ENCODE measurements at places on chromosomes 13 and 19. TPM values are rescaled to one million over a fixed set of nuclear protein-coding genes. Genes with fewer than 3 reads are reported as not detected.

GRCh38 chr19:6707658-6708018 lies 12.8 kb downstream of the C3 start:
- DNase-seq, result no peak

- DNase-seq, result no peak
Observed at GRCh38 chr19:51251468-51251820, 564 bp downstream of the SIGLECL1 start.

DNA sequence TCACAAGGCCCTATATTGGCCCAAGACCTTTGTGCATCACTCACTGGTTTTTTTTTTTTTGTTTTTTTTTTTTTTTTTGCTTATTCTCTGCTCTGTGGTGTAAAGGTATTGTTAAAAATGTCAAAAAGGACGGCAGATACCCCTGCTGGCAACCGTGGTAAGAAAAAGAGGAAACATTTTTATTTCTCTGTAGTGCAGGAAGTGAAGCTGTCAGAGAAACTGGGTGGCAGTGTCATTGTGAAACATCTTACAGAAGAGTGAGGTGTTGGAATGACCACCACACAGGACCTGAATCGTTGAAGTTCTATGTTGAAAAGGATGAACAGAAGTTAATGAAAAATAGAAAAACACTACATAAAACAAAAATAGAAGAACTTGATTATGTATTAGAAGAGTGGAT lies 346.4 kb downstream of the FGF9 start:
- DNase-seq, result no peak

DNA sequence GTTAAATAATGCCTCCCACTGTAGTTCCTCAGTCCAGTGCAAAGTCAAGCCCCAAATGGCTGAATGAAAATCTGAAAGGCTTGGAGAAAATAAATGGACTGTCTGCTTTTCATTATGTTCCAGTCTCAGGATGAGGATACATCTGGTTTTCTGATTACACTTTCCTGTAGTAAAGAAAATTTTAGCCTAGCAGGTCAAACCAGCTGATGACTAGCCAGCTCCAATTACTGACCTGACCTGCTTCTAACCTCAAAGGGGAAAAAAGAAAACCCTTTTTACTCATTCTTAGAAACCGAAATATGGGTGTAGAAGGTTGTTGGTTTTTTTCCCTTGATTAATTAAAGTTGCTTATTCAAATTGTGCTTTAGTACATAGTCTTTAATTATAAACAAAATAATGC lies 418.4 kb downstream of the EFNB2 start:
- no peak for DNase-seq

GRCh38 chr19:10124429-10124828 lies 4.7 kb upstream of the EIF3G start:
- DNase-seq, result no peak

GRCh38 chr13:99246100-99246499 lies 12.1 kb downstream of the GPR18 start:
- no peak for DNase-seq

GRCh38 chr19:52369559-52370340 lies at the start of gene ZNF880:
Gene ZNF880 (plus strand): TSS chr19:52369923. CDS start chr19:52369966, 43 bp downstream.
- peak; percentile 95 for DNase-seq

- no peak for DNase-seq
Observed at GRCh38 chr19:18158467-18158866, 5.5 kb downstream of the PIK3R2 start.

DNA sequence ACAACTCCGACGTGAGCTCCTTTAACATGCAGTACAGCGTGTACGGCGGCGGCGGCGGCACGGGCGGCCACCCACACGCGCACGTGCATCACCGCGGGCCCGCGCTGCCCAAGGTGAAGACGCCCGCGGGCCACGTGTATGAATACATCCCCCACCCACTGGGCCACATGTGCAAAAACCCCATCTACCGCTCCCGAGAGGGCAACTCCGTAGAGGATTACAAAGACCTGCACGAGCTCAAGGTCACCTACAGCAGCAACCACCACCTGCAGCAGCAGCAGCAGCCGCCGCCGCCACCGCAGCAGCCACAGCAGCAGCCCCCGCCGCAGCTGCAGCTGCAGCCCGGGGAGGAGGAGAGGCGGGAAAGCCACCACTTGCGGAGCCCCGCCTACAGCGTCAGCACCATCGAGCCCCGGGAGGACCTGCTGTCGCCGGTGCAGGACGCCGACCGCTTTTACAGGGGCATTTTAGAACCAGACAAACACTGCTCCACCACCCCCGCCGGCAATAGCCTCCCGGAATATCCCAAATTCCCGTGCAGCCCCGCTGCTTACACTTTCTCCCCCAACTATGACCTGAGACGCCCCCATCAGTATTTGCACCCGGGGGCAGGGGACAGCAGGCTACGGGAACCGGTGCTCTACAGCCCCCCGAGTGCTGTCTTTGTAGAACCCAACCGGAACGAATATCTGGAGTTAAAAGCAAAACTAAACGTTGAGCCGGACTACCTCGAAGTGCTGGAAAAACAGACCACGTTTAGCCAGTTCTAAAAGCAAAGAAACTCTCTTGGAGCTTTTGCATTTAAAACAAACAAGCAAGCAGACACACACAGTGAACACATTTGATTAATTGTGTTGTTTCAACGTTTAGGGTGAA lies 6.6 kb downstream of the SLITRK5 start:
- peak; percentile 47 for DNase-seq

GRCh38 chr19:31387717-31388301 lies 38.6 kb upstream of the TSHZ3 start:
- DNase-seq, result no peak

DNA sequence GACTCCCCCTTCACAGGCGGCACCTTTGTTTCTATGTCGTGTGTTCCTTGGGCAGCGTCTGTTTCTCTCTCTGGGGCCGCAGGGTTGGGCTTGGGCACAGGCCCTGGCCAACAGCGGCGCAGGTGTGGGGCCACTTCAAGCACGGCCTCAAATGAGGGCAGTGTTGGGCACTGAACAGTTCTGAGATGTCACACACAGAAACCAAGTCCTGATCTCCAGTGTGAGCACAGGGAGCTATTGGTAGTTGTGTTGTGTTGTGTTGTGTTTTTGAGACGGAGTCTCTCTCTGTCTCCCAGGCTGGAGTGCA lies 42.7 kb downstream of the GATAD2A start:
- no peak for DNase-seq

- DNase-seq, result no peak
Observed at GRCh38 chr13:108426893-108427292, 157.4 kb downstream of the TNFSF13B start.

- DNase-seq, result no peak
Observed at GRCh38 chr13:99289674-99290337, 17.4 kb downstream of the GPR183 start.

The SPHK2 gene
- total RNA-seq, result 3.9 TPM

The BRCA2 gene
- total RNA-seq, result 5.6 TPM

The CEACAM16 gene
- total RNA-seq, result not detected

The NLRP11 gene
- 0.26 TPM for total RNA-seq

The LACC1 gene
- 8.8 TPM for total RNA-seq

The NCR1 gene
- not detected for total RNA-seq

The ZNF99 gene
- not detected for total RNA-seq

All from suprapubic skin (tissue), 4 donors.